Caki2 (cell line): ENCODE measurements at places on chromosomes 5 and 9.

DNA sequence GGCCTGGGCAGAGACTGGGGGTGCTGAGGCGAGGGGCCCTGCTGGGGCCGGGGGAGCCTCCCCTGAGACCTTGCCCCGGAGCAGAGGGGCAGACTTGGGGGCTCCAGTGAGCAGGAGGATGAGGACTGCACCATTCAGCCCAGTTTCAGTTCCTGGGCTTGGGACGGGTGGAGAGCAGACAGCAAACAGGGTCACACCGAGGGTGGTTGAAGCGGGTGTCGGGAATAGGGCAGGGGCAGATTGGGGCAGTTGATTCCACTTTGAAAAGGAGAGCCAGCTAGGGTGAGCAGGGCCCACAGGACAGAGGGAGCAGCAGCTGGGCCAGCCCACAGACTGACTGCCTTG lies 4.5 kb downstream of the GRK6 start:
- no peak for DNase-seq

- no peak for DNase-seq
Observed at GRCh38 chr5:73346878-73347408, 101.6 kb downstream of the FOXD1 start.

GRCh38 chr9:98709968-98710965 lies 1.5 kb upstream of the GABBR2 start:
- DNase-seq: peak; percentile 33

DNA sequence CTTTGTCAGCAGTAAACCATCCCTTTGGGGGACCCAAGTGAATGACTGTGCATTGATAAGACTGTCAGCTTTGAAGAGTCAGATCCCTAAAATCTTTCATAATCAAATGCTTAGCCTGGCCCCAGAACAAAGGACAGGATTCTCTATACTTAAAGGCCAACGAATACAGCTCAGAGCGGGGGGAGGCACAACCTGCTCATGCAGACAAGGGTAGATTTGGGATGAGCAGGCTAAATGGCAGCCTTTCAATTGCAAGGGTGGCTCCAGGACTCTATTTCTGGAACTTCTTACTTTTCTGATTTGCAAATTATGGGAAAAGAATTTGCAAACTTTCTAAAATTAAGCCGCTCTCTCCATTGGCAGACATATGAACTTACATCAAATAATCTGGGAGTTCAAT lies 66.4 kb downstream of the ELL2 start:
- no peak for DNase-seq

- DNase-seq: no peak
Observed at GRCh38 chr5:149645236-149645635, 63.9 kb downstream of the ARHGEF37 start.

DNA sequence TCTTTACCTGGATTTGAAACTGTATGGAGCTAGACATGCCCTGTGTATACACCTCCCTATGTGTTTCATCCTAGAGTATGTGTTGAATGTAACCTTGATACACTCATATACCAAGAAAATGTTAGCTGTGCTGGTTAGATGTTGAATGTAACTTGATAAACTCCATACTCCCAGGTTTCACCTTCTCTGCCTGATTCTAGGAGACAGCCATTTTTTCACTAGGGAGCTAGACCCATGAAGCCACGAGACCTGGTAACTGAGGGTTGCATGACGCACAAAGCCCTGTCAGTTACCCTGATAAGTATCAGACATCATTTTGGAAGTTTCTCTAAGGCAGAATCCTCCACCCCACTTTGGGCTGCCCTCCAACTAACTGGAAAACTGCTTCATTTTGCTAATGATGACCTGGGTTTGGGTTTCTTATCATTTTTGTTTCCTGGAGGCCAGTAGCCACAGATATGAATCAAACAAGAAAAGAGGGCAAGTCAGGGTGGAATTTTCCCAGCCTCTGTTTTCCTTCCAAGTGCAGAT lies 478.5 kb upstream of the KIF2A start:
- DNase-seq: no peak

DNA sequence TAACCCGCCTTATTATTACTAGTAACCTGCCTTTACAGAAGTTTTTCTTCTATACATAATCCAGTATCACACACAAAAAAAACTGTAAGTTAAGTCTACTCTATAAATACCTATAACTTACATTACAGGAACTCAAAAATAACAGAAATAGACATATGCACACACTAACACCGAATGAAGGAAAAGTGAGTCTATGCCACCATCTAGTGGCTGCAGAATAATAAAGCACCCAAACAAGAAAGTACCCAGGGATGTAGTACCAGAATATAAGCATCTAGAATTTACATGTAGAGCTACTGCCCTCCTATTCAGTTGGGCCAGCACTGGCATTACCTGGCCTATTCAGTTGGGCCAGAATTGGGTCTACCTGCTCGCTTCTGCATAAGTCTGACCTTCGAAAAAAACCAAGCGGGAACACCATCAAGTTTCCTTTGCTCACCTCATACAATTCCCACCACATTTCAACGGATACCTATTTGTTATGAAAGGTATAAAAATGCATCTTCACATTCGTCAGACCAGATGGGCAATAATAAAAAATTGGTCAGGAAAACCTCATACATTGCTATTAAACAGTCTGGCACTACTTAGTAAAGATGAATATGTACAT lies 4.0 kb upstream of the NIPSNAP3A start:
- peak; percentile 45 for DNase-seq

DNA sequence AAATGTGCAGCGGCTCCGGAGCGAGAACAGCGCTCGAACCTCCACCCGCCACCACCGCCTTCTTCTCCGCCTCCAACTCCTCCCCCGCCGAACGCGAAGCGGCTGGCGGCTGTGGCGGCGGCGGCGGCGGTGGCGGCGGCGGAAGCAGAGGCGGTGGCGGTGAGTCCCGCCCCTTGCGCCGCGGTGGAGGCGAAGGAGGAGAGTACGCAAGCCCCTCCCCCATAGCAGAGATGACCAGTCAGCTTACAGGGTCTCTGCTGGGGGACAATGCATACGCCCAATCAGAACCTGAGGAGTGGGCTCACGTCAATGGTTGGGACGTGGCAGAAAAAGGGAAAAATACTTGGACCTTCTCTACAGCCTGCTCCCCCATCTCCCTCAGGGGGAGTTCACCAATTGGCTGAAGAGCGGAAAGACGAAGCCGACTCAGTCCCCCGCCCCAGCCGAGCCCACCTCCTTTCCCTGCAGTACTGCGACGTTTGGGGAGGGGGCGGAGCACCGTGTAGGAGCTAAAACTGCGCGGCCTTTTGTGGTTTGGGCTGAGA lies at the start of gene PJA2:
PJA2 (minus strand) TSS at position 131 of the 545 bp plus-strand sequence. CDS start 26,541 bp downstream, outside the sequence.
- peak; percentile 100 for DNase-seq

DNA sequence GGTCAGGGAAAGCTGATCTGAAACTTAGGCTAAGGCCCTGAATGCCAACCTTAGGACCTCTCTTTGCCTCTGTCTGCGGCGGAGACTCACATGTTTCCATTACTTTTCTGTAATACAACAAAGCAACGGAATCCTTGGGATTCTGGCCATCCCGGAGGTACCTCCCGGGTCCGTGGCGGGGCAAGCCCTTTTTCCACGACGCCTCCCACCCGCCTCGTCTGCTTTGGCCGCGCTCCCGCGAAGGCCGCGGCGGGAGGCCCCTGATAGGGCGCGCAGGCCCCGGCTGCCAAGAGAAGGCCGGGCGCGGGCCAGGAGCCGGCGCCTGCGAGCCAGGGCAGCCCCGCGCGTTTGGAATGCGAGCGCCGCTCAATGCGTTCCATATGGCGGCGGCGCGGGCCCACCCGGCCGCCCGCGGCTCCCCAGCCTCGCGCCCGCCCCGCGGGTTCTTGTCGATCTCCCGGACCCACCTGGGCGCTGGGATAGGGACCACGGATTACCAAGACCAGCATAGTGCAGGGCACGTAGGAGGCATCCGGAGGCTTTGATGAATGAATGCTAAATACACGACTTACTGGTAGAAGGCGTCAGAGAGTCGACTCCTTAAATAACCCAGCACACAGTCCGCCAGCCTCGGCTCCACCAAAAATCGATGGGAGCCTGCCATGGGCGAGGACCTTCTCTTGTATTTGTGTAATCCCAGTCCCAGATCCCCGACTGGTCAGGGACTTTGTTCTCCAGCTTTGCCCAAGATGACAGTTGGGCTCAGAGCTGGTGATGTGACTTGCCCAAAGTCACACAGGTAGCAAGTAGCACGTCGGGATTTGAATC lies 17.5 kb upstream of the PHF19 start:
- no peak for DNase-seq

DNA sequence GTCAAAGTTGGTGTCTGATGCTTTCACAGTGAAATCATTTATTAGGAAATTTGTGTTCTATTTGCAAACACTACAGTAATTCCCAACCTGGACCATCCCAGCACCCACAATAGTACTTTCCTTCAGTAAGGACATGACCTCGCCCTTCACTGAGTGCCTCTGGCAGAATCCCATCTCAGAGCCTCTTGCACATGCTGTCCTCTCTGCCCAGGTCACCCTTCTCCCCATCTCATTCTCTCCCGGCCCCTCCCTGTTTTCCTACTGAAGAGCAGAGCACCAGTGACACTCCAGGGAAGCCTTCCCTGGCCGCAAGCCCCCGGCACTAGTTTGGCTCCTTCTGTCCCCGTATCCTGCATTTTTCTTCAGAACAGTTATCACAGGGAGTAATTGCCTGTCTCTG lies 220.4 kb downstream of the MAPKAP1 start:
- no peak for DNase-seq

DNA sequence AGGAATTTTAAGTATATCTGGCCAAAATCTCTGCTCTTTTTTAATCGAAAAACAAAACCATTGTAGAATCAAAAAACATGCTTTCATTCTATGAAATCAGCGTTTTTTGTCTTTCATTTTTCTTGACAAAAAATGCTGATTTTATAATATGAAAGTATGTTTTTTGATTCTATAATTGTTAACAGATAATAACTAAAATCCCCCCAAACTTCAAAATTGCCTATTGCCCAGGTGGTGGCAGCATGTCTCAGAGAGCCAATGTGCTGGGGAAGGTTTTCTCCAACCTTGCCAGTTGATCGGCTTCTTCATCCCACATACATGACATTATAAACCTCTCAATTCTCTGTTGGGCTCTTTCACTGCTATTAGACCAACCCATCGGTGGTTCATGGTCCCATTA lies 5.1 kb upstream of the SMIM15 start:
- peak; percentile 28 for DNase-seq
